ENCODE measurements at places on chromosomes 5 and 9.

DNA sequence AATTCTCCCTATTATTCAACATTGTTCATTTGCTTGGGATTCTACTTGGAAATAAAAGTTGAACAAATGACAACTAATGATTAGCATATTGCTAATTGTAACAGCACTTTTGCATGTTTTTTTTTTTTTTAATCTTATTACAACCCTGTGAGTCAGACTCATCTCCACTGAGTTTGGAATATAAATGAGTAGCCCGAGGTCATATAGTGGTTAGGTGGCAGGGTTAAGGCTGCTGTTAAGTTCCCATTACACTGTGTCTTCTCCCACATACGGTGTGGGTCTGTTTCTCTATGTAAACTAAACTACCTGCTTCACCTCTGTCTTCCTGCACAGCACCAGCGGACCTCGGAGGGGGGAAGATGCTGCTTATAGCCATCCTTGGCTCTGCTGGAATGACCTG is 92.4 kb downstream of the EQTN start:
- no peak for DNase-seq

GRCh38 chr9:104992659-104993058 is 64.7 kb upstream of the ABCA1 start:
- DNase-seq = no peak

DNA sequence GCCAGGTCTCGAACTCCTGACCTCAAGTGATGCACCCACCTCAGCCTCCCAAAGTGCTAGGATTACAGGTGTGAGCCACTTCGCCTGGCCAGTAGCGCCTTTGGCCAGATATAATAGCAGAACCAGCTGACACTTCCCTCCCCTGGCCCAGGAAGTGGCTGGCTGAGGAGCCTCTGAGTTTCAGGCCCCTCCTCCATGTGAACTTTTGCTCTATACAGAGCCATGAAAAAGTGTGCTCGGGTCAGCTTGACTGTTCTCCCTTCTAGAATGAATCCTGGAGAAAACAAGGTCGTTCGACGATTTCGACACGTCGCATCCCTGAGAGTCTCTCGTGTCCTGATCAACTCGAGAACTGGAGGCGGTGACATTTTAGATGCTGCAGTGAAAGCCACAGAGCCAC is 8.6 kb upstream of the ZDHHC12 start:
- no peak for DNase-seq

- DNase-seq = no peak
These were observed 27.5 kb upstream of the TNPO1 start for GRCh38 chr5:72788866-72789505.
